ENCODE measurements at places on chromosomes 13 and 19.
A peak's percentile ranks its signal among the peaks of the same experiment; 100 is the strongest.

GRCh38 chr13:33109801-33110200 lies 93.6 kb downstream of the KL start:
- no peak for DNase-seq

DNA sequence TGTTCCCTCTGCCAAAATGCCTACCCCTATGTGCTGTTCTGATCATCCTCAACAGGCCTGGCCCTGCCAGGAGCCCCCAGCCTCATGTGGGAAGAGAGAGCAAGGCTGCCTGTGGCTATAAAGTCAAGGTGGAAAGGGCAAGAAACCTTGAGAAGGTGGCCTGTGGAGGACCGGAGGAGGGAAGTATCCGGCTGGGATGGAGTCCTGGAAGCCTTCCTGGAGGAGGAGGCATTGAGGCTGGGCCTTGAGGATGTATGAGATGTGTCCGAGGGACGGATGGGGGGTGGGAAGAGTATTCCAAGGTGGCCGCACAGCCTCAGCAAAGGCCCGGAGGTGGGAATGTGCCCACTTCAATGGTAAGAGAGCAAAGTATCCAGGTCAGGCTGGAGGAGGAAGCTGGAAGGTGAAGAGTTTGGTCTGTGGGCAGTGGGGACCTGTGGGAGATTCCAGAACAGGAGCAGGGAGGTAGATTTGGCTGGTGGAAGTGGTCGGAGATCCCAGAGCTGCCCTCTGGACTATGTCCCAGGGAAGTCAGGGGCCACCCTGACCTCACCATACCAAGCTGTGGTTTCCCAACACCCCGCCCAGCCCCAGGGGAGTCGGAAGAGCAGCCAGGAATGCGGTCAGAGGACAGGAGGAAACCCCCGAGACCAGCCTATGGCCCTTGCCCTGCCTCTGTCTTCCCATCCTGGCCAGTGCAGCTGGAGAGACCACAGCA lies 3.0 kb upstream of the PLIN4 start:
- no peak for DNase-seq

DNA sequence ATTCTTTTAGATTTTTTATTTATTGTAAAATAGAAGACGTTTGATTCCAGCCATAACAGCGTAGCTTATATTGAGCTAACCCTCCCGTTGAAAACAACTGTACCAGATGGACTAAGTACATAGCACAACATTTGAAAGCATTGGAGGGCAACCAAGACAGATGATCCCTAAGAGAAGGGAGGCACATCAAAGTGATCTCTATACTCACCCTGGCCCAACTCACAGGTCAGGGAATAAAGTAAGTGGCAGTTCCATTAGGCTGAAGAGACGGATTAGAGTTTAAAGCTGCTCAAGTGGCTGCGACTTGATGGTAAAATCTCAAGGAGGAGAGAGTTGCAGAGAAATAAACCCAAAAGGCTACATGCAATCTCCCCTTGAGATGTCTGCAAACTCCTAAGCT lies 65.1 kb upstream of the ITM2B start:
- no peak for DNase-seq

DNA sequence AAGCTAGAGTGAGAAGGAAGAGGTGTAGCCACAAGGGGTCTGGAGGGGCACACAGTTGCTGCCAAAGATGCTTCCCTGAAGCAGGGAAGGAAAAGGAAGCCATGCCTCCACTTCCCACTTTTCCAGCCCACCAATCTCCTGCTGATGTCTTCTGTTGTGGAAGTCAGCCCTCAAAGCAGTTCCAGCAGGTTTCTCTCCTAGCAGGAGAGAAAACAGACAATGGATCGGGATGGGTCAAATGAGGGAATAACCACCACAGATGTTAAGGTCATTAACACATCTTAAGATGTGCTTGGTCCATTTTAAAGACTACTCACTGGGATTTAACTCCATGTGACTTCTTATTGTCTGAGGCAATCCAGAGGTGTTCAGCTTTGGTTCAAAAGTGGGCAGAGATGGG lies 284.1 kb upstream of the SOX21 start:
- no peak for DNase-seq

DNA sequence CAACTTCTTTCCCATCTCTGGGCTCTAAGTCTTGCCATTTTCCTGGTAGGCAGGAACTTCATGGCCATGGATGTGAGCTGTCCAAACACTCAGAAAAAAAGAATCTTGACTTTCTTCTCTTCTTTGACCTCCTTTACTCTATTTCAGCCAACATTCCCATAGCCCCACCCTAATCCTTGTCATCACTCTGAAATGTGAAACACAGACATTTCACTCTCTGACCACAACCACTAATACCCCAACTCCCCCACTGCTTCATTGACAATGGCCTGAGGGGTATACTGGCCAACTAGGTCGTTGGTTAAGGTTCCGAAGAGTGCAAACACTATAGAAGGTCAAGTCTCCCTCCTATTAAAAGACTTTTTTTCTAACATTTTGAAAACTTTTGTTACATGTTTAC lies 4.7 kb upstream of the CYP2A13 start:
- DNase-seq, result no peak

GRCh38 chr13:68027306-68027705 lies 797.2 kb upstream of the PCDH9 start:
- no peak for DNase-seq

DNA sequence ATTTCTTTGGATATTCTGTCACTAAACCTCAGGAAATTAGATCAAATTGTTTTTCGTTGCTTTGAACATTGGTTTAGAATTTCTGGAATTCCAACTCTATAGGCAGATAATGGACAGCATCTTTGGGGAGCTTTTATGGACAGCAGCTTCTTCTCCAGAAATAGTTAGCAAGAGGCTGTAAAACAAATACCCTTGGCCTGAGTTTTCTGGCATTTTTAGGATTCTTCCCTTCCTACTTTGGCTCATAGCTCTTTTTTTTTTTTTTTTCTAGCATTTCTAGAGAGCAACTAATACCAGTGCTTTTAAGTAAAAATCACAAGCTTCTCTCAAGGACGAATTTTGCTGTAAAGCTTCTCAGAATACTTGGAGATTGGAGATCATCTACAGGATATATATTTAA lies 169.8 kb upstream of the SPRY2 start:
- no peak for DNase-seq

DNA sequence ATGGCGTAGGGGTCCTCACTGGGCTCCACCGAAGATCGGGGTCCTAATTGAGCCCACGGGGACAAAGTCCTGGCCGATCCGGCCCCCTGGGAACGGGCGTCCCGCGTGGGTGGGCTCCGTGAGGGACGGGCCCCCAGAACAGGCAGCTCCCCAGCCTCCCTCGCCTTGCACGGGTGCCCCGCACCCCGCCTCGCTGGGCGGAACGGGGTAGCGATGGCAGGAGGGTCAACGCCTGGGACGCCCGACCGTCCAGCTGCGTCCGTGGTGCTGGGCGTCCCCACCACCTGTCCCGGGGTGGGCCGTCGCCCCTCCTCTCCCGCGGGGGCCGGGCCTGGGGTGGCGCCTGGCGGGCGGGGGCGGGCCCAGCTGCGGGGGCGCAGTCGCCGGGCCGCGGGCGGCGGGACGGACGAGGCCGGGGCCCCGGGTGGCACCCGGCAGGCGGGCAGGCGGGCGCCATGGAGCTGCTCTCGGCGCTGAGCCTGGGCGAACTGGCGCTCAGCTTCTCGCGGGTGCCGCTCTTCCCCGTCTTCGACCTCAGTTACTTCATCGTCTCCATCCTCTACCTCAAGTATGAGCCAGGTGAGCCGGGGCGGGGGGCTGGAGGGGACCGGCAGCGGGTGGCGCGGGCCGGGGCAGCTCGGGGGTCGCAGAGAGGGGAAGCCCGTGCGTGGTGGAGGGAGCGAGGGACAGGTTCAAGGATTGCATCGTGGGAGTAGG lies at the start of gene TMEM38A:
Gene TMEM38A (plus strand): TSS at position 377 of the 717 bp plus-strand sequence. CDS start 79 bp downstream, at position 456.
- no peak for DNase-seq

DNA sequence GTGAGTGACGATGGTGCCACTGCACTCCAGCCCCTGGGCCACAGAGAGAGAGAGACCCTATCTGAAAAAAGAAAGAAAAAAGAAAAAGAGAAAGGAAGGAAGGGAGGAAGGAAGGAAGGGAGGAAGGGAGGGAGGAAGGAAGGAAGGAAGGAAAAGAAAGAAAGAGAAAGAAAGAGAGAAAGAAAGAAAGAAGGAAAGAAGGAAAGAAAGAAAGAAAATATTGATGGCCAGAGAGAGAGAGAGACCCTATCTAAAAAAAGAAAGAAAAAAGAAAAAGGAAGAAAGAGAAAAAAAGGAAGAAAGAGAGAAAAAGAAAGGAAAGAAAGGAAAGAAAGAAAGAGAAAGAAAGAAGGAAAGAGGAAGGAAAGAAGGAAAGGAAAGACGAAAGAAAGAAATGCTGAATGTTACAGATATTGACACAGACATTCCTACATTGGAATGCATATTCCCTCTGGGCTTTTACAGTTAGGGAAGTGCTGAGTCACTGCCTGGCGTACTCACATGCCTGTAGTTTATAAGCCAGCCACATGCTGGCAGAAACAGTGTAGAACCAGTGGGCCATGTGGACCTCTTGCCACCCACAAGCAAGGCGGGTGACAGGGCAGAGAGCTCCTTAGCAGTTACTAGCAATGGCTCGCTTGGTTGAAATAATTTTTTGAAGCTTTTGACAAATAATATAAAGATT lies 34.6 kb upstream of the SLC46A3 start:
- DNase-seq, result peak; percentile 20

GRCh38 chr19:8655340-8655709 lies 24.9 kb downstream of the NFILZ start:
- DNase-seq, result no peak

DNA sequence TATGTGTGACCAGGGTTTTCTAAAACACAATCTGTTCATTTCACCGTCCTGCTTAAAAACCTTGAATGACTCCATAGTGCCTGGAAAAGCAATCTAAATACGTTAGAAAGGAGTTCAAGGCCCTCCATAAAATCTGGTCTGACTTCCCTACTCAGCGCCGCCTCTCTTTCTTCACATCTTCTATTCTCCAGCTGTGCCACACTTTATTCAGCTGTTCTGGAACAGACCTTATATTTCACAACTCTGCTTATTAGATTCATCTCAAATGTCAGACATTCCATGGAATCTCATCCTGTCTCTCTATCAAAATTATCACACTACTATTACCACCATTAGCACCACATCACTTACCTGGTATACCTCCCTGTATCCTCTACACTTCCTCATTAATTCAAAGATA lies 19.8 kb upstream of the SPART start:
- no peak for DNase-seq

DNA sequence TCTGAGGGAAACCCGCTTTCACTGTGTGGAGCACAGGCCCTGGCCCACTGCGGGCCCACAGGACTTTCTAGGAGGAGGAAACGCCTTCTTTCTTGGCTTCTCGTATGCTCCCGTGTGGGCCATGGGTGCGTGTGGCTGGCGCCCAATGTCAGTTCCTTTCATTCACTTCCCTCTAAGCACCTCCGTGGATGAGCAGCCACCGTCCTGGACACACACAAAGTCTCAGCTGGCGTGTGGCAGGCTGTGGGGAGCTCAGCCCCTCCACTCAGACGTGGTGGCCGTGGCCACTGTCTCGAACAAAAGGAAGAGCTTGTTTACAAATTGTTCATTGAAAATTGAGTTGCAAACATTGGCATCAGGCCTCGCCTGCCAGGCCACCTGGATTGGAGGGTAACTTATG lies 240.0 kb upstream of the SGCG start:
- DNase-seq, result no peak

DNA sequence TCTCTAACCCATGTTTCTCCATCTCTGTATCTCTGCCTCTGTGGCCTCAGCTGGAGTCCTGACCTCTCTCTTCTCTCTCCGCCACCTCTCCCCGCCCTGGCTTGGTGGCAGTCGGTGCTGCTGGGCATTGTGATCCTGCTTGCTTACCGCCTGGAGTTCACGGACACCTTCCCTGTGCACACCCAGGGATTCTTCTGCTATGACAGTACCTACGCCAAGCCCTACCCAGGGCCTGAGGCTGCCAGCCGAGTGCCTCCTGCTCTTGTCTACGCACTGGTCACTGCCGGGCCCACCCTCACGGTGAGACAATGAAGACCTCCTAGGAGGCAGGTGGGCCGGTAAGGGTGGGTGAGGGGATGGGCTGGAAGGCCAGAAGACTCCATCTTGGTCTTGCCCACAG lies 4.2 kb downstream of the PLPPR2 start:
- no peak for DNase-seq

DNA sequence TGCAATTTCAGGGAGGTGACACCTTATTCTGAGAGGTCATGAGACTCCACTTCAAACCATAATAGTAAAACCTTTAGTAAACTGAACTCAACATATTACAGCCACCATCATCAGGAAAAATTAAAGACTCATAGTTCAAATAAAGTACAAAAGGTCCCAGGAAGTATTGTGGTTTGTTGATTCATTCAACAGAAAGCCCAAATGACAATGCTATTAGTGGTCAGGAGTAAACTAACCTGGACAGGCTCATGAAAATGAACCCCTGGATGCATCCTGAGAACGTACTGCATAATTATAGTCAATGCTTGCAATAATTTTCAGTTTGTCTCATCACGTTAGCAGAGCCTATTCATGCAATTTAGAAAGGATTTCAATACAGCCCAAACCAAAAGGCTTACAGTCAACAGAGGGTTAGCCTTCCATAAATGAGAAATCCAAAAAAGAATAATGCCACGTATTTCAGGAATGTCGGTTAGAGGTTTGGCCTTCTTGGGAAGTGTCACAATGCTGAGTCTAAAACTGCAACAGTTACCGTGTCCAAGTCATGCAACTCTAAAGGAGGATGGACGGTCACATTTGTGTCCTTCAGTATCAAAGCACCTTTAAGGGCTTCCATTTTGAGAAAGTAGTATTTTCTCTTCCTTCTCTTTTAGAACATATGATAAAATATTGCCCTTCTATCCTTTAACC lies 280.8 kb downstream of the ABCC4 start:
- DNase-seq, result no peak

GRCh38 chr19:51702103-51702824 lies 9.1 kb downstream of the SPACA6 start:
- no peak for DNase-seq

DNA sequence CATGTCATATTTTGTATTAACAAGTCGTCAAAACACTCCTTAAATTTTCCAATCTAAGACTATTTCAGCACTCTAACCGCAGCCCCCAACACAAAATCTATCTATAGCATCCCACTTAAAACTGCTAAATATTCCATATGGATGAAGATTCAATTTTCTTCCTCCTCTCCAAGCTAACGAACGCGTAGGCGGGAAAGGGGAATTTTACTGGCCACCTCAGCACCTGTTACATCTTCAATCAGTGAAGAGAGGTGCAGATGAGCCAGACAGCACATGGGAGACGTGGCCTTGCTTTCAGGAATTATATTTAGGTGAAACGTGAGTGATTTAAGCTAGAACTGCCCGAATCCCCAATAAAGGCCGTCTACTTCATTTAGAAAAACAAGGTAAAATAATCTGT lies 1.1 kb downstream of the RBM26 start:
- no peak for DNase-seq

DNA sequence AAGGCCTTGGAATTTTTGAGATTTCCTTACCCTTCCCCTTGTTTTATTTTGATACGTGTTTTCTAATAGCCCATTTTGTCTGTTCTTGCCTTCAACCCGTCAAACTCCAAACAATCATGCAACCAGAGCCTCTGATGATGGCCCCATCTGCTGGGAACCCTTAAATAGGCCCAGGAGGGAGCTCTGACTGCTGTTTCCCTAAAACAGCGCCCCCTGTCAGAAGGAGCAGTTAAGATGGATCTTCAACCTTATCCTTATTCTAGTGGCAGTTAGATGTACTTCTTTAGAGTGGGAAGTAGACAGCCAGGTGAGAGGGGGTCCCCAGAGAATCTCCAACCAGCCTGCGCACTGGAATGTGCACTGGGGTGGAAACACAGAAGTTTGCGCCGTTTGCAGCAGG lies 1031.0 kb upstream of the PCDH9 start:
- DNase-seq, result peak; percentile 43
